ENCODE measurements at places on chromosomes 4 and X.

DNA sequence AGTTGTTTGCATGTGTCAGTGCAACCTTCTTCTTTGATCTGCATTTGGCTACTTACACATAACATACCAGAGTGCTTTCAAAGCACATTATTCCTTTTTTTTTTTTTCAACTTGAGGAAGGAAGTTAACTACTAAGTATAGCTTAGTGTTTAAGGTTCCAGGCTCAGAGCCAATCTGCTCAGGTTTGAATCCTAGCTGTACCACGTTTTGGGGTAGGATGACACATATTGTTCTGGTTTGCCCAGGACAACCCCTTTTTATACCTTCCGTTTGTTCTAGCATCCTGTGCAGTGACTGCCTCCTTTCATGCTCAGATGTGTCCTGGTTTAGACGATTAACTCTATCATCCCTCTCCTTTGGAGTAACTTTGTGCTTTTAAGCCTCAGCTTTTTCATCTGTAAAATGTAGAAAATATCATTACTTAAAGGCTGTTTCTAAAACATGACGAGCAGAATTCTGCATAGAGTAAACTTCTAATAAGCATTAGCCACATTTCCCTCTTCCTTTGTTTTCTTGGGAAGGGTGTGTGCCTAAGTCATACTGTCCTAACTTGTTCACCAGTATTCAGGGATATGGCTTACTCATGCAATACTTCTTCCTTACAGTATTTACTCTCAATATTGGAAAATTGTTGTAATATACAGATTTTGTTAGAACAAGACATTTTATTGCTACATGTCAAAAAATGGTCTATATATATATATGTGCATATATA, 281.3 kb downstream of the C4orf33 start:
- DNase-seq = no peak

DNA sequence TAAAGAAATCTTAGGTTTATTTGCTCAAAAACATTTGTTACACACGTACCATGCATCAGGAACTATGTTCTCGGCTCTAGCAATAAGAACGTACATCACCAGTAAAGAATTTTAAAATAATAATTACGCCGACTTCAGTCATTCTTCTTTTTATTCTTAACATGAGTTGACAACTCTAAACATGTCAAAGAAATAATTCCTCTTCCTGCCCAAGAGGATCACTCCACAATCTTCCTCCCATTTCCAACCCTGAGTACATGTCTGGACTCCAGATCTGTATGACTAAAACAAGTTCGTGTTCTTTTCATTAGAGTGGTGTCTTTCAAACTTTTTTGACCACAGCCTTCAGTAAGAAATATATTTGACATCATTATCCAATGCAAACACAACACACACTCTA, 201.6 kb upstream of the GRIA3 start:
- DNase-seq = no peak

DNA sequence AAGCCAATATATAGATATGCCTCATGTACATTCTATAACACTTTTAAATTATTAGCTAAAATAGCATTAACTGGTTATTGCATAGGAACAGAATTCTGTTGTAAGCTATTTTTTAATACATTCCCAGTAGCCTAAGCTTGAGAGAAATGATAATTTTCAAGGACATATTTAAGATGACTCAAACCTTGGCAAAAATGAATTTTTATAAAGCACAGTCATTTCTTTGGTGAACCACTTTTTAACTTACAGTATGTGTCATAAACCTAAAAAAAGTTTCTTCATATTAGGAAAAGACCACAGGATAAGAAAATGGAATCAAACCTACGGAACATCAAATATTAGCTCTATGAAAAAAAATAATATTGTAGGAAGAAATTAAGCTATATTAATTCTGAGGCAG, 986.3 kb downstream of the STIM2 start:
- no peak for DNase-seq

- no peak for DNase-seq
These were observed 28.7 kb downstream of the SLC4A4 start for GRCh38 chr4:71367546-71367945.

GRCh38 chr4:10129196-10130177, 12.9 kb upstream of the WDR1 start:
- DNase-seq = no peak

DNA sequence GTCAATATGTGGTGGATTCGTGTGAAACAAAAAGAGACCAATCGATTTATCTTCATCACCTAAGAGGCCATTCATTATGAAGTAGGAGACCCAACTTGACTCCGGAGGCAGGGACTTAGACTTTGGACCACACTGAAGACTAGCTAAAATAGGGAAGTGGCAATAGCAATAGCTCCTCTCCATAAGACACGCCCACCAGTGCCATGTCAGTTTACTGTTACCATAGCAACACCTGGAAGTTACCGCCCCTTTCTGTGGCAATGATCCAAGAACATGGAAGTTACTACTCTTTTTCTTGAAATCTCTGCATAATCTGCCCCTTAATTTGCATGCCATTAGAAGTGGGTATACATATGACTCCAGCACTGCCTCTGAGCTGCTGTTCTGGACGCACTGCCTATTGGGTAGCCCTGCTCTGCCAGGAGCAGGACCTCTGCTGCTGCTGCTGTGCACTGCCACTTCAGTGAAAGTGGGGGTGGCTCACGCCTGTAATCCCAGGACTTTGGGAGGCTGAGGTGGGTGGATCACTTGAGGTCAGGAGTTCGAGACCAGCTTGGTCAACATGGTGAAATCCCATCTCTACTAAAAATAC, 163.2 kb downstream of the PRKX start:
- no peak for DNase-seq

GRCh38 chr4:177596035-177596434, 153.8 kb upstream of the AGA start:
- DNase-seq = peak; percentile 76

DNA sequence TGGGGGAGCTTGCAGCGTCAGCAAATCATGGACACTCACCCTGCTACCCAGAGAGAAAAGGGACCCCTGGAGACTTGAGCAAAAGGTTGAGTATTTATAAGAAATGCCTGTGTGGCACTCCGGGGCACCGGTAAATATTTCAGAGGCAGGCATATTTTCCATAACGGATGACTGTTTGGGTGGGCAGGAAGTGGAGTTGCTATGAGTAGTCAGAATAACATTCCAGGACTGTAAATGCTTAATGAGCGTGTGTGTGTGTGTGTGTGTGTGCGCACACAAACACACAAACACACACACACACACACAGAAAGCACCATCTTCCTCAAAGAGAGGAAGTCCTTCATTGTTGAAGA, 74.6 kb downstream of the MXRA5 start:
- DNase-seq = no peak

DNA sequence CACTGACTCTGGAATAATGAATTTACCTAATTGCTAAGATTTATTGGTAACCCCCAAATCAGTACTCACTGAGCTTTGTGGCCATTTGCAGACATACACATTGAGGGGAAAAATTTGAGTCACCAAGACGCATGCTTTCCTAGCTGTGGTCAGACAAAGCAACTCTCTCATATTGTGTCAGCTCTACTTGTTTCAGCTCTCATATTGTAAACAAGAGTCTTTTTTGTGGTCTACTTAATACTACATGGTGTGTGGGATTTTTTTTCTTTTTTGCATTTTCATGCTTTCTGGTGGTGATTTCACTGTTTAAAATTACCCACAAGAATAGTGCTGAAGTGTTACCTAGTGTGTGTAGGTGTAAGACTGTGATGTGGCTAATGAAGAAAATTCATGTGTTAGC, 428.2 kb upstream of the GALNT7 start:
- peak; percentile 20 for DNase-seq

GRCh38 chr4:88447371-88448095, 9.4 kb upstream of the HERC5 start:
- DNase-seq = no peak

- no peak for DNase-seq
These were observed 13.9 kb upstream of the PLAC8 start for GRCh38 chr4:83128240-83128929.

DNA sequence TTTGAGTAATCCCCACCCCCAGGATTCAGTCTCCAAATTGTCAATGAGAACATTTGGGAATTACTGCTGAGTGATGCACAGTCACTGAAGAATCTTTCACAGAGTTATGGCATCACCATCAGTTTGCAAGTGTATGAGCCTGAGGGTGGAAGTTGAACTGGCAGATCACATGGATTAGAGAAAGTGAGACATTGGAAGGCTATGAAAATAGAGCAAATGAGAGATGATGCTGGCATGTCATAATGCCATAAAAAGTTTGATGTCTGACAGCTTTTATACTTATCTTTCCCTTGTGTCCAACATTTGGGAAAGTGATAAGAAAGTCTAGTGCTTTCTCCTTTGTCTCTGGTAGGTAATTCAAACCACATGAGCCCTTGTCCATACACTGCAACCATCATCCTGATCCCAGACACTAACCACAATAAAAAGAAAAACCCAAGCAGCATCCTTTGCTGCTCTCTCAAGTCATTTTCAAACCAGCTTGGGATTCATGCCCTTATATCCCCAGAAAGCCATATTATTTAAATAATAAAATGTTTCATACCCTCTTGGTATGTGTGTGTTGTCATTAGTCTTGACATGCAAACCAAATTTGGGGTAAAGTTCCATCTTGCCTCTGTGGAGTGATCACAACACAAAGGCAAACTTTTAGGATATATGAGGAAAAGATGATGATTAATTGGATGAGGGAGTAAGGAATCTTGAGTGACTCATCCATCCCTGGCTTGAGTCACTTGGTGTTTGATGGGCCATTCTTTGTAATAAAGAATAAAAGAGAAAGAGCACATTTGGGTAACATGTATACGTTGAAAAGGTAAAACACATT, 438.9 kb downstream of the GRXCR1 start:
- no peak for DNase-seq

DNA sequence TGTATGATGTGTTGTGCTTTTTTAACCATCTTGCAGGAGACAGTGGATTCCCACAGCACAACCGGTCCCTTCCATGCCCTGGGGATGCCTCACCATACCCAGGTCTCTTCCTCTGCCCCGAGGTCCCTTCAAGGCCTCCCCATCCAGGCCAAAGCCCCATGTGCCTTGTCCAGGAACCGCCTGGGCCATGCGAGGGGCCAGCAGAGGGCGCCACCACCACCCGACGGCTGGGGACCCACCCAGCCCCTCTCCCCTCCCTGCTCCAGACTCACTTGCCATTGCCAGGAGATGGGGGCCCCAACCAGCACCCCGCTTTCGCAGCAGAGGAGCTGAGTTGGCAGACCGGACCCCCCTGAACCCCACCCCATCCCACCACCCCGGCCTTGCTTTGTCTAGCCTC, 485.5 kb downstream of the TRAM1L1 start:
- DNase-seq = no peak

- DNase-seq = no peak
These were observed 2309.8 kb downstream of the PCDH7 start for GRCh38 chr4:33029976-33030375.

- DNase-seq = no peak
These were observed 135.1 kb downstream of the IRS4 start for GRCh38 chrX:108601276-108601675.

Data from activated CD4-positive, alpha-beta T cell treated with anti-CD3 and anti-CD28 coated beads, Interleukin-10, Interleukin-2, amounts not matched to agents 100 ng/mL and 50 ng/mL, durations not matched to agents 16 hours and 8 hours (primary cell).